ENCODE measurements at places on chromosomes 1 and 21.

GRCh38 chr1:48853006-48853405 is 76.3 kb upstream of the BEND5 start:
- no peak for DNase-seq

GRCh38 chr1:168585191-168585590 is 8.8 kb downstream of the XCL1 start:
- DNase-seq: no peak

- no peak for DNase-seq
These were observed 14.2 kb upstream of the TTC22 start for GRCh38 chr1:54815086-54815876.

DNA sequence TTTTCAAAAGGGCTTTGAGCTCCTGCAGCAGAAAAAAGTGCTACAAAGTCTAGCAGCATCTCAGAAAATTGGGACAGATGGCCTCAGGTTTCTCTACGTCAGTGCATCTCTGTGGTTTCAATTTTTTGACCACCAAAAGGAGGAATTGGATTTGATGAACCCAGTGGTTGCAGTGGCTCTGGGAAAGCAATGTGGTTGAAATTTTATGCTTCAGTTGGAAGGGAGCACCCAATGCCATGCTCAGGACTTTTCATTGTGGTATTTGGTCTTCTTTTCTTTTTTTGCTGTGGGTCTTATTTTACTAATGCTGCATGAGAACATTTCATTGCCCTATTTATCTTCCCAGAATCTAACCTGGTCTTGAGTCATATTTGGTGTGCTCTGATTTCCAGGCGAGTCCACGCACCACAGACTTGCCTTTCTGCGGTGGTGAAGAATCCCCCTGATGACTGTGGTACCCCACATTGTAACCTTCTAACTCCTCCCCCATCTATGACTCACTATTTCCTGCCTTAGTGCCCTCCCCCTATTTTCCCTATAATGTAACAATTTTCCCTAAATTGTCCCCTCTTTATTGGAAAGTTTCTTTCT is 56.7 kb downstream of the S1PR1 start:
- peak; percentile 86 for DNase-seq

- DNase-seq: peak; percentile 94
These were observed at the start of gene ZNF670 for GRCh38 chr1:247078258-247079140. Gene ZNF670 (minus strand): TSS chr1:247078811. CDS start chr1:247078596, 215 bp downstream.

Data from activated CD4-positive, alpha-beta T cell treated with anti-CD3 and anti-CD28 coated beads, Interleukin-2, Interleukin-6, amounts not matched to agents 100 ng/mL and 50 ng/mL, durations not matched to agents 16 hours and 8 hours (primary cell).